NCI-H1694 (cell line): ENCODE measurements at places on chromosomes 3 and 15.

- DNase-seq = no peak
Observed at GRCh38 chr3:13836658-13837587, 42.9 kb downstream of the WNT7A start.

- DNase-seq = no peak
Observed at GRCh38 chr15:50939911-50940310, 31.4 kb downstream of the AP4E1 start.

GRCh38 chr3:9123840-9124239, 125.6 kb downstream of the SRGAP3 start:
- peak; percentile 32 for DNase-seq

GRCh38 chr15:78730955-78731354, 80.3 kb downstream of the ADAMTS7 start:
- no peak for DNase-seq

DNA sequence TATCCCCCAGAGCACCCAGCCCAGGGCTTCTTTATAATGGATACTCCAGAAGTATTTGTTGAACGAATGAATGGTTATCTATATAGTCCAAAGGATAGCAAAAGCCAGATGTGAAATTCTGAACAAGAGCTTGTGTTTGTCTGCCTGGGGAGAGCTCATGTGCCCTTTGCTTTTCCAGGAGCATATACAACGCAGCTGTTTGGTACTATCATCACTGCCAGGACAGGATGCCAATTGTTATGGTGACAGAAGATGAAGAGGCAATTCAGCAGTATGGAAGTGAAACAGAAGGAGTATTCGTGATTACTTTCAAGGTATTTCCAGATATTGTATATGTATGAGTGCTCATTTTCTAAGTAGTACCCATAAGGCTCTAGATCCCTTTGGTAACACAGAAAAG, 15.2 kb downstream of the DIS3L start:
- DNase-seq = no peak

DNA sequence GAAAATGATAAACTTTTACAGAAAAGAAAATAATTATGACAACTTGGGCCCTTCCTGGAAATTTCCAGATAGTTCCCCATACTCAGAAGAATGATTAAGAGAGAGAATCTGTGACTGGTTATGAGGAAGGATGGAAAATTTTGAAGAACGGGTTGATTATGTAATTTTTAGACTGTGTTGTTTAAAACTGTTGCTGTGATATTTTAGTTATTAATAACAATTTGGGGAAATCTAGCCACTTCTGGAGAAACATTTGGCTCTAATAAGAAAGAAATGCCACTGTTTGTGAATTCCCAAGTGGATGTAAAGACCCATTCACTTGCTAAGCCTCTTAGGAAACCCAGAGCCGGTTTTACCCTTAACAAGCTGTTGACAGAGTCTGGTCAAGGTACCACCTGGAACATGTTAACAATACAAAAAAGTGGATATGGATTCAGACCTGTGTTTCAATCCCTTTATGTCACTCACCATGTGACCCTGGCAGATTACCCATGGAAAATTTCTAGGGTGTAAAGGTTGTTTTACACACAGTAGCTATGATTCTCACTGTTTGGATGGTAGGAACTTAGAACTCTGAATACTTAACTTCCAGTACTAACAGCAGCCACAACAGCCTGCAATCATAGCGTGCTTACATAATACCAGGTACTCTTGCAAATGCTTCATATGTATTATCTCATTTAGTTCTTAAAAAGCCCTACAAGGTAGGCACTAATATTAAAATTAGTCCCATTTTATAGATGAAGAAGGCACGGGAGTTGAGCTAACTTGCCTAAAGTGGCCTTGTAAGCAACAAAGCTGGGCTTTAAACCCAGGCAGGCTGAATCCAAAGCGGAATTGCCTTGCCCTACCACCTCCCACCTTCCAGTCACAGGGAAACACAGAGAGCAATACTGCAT, 32.0 kb downstream of the ZBTB38 start:
- no peak for DNase-seq

GRCh38 chr3:23068016-23068728, 135.0 kb upstream of the UBE2E2 start:
- DNase-seq = no peak

DNA sequence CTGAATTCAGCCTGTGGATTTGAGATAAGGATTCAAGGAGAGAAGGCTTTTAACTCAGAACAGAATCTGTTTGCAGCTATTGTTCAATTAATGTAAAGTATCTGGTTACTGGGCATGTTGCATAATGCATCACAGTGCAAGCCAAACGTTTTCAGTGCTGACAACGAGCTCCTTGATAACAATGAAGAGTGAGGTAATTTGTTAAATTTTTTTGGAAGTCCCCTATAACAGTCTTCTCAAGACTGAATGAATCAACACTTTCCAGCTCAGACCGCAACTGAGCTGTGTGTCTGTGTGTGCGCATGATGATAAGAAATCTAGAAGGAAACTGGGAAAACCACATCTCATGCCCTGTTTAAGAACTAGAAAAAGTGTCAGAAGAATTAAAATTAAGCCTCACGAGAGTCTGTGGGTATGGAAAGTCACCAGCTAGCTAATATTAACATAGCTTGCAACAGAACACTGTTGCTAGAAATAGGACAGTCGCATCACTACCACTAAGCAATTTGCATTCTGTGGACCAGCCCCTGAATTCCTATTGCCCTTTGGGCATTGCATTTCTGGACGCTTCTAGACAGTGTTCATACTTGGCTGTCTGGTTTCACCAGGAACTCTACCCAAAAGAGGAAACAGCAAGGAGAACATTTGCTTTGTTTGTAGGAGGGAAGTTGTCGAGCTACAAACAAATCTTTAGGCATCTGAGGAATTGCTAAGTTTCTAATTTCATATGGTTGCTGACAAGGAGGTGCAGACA, 43.7 kb upstream of the ATP2C1 start:
- no peak for DNase-seq

DNA sequence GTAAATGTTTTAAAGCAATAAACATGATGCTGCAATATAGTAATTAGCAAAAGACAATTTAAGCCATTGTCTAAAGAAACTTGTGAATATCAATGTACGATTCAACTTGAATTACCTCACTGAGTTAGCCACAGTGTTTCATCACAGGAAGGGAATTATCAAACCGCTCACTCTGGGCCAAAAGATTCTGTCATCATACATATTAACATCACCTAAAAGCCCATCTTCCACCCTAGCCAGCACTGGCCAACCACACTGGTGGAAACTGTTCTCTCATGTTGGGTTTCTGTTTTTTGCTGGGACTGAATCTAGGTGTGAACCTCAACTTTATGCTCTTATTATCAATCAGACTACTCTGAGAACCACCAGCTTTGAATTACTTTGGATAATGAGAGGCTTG, 497.7 kb upstream of the THBS1 start:
- no peak for DNase-seq

- peak; percentile 6 for DNase-seq
Observed at GRCh38 chr3:193231201-193231600, 9.8 kb upstream of the PLAAT1 start.
